NCI-H1105 (cell line): ENCODE measurements at places on chromosomes 2 and 18.
A peak's percentile ranks its signal among the peaks of the same experiment; 100 is the strongest.

DNA sequence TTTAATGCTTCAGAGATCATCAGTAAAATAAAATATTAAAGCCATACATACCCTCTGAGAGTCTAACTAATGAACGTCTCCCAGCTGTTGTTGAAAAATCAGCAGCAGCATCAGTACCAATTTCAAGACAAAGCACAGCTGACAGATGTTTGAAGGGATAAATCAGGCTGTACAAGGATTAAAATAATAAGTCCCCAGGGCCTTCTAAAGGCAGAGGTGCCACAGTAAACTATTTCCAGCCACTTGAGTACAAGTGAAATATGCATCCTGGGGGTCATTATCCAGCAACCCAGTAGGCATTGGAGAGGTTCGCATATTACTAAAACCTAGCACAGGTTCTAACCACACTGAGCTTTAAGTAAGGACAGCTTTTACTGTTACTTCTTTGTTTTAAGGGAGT, 76.9 kb downstream of the NXPH2 start:
- DNase-seq, result no peak

- DNase-seq, result no peak
Measured at GRCh38 chr2:105334211-105334610, 3.1 kb upstream of the C2orf49 start.

GRCh38 chr2:53087262-53087873, 680.2 kb upstream of the CHAC2 start:
- DNase-seq, result no peak

DNA sequence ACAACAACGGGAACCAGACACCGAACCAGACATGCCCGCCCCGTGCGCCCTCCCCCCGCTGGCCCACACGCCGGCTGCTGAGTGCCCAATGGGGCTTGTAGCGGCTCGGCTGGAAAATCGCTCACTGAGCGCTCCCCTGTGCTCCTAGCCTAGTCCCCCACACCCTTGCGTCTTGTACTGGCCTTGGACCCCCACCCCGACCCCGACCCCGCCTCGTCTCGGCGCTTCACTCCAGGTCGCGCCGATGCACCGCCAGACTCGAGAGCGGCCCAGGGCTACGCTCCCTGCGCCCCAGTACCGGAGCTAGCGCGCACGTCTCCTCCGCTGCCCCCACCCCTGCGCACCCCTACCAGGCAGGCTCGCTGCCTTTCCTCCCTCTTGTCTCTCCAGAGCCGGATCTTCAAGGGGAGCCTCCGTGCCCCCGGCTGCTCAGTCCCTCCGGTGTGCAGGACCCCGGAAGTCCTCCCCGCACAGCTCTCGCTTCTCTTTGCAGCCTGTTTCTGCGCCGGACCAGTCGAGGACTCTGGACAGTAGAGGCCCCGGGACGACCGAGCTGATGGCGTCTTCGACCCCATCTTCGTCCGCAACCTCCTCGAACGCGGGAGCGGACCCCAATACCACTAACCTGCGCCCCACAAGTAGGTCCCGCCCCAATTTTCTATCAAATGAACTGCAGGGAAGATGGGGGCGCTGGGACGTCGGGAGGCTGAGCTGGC, 1.5 kb downstream of the GAD1 start:
- DNase-seq, result peak; percentile 7

- peak; percentile 87 for DNase-seq
Measured at GRCh38 chr2:222353993-222354392, 55.2 kb upstream of the PAX3 start.

GRCh38 chr2:95315801-95316411, 18.8 kb downstream of the KCNIP3 start:
- no peak for DNase-seq

DNA sequence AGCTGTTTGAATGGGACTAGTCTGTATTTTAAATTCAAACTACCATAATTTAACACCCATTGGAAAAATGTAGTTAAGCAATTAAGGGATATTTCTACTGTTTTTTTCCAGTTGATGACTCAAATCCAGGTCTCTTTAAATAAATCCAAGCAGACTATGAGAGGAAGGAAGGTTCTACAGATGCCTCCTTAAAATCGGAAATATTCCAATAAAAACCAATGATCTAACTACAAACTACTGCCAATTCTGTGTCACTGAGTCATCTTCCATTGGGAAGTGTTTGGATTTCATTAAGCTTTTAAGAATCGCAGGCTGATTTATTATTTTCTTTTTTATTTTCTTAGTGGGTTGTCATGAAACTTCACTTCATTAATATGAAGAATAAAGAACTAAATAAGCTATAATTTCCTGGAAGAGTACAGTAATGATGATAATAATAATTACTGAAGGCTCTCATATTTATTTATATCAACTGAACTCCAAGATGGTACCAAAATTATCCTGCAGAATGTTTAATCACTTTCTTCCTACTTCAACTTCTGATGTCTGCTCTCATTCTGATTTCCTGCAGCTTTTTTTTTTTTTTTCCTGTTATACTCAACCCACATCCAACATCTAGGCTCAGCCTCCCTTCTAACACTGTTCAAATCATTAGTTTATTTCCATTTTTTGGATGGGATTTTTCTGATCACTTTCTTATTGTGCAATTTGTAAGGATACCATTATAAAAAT, 166.3 kb upstream of the FN1 start:
- no peak for DNase-seq
